ENCODE measurements at places on chromosomes 2 and 18.

DNA sequence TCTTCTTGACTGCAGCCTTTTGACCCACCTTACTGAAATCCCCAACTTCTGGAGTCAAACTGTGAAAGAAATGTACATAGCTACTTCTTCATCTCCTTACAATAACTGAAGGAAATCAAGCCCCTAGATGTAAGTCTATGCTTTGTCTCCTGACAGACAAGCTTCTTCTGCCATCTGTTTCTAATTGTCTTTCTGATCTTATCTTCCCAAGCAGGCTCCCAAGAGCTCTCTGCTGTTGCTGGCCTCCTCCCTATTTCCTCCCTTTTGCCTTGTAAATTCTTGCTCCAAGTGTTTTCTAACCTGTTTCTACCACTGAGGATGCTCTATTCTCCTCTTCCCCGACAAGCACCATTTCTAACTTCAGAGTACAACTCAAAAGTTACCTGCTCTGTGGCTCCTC is 77.4 kb upstream of the OSR1 start:
- no peak for DNase-seq

DNA sequence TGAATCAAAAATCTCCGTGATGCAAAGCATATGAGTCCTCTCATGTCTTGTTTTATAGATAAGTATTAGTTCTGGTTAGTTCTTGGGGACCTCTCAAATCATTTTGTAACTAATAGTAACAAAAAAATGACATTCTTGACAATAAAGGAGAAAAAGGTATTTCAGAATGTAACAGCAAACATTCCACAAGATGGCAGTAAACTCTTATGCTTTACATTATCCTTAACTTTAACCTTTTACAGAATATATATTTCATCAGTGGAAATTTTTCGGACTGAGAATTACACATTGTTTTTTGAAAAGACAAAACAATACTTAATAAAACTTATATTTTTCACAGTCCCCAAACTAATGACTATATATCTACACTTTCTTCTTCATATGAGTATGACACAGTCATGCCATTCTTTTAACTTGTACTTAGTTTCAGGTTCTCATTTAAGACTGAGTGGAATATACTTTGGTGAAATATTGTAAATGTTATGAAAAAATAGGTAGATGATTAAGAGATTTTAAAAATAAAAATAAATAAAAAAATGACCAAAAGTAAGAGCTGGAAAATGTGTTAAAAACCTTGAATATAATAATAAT is 142.9 kb upstream of the NXPH2 start:
- no peak for DNase-seq

GRCh38 chr2:223647258-223647952 is 45.2 kb upstream of the SCG2 start:
- DNase-seq: no peak

GRCh38 chr2:143600116-143600515 is 470.9 kb downstream of the ARHGAP15 start:
- DNase-seq: no peak
